ENCODE measurements at places on chromosomes 4 and X. TPM values are rescaled to one million over a fixed set of nuclear protein-coding genes. Genes with fewer than 3 reads are reported as not detected.

Gene MAMLD1
- 0.77 TPM for total RNA-seq

Gene JCHAIN
- 14.1 TPM for total RNA-seq

Gene SORBS2
- 0.26 TPM for total RNA-seq

Gene PABPC4L
- total RNA-seq = 0.77 TPM

Gene MBTPS2
- total RNA-seq = 7.4 TPM

Gene CC2D2A
- total RNA-seq = 26.5 TPM

Gene RHOXF2B
- total RNA-seq = not detected

Gene SSX3
- not detected for total RNA-seq

Gene GPRASP3
- total RNA-seq = 5.9 TPM

Gene FAM149A
- total RNA-seq = 9.4 TPM

Gene GSX2
- total RNA-seq = 0.33 TPM

Gene XG
- total RNA-seq = 1.3 TPM

Gene GRID2
- under 0.01 TPM for total RNA-seq

Gene GATB
- 16.9 TPM for total RNA-seq

Gene ARAP2
- 3.0 TPM for total RNA-seq

Gene CSAG3
- not detected for total RNA-seq

Gene NPY2R
- total RNA-seq = not detected

Gene ADAMTS3
- 2.1 TPM for total RNA-seq

Gene PWWP3B
- not detected for total RNA-seq
